ENCODE measurements at places on chromosomes 5 and 9. TPM values are rescaled to one million over a fixed set of nuclear protein-coding genes. Genes with fewer than 3 reads are reported as not detected.

GRCh38 chr5:124000538-124000937 is 488.6 kb downstream of the CSNK1G3 start:
- no peaks in the 10 kb centered on the region for H3K27me3 ChIP-seq
- H3K36me3 ChIP-seq: no peaks in the 10 kb centered on the region
- no peak overlapping the region for H3K4me3 ChIP-seq
- H3K27ac ChIP-seq: no peak overlapping the region

DNA sequence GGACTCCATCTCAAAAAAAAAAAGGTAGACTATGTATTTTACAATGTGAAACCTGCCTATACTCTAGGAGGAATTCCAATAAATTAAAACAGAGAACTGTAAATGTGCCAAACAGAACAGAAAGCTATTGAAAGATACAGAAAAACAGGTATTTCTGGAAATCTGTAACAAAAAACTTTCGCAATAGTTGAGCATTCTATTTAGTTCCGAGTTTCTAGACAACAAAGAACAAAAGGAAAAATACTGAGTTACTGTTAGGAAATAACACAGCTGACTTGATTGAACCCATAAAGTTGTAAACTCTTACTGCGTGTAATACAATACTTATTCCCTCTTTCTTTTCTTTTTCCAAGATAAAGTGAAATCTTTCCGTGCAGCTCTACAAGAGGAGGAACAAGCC is 18.6 kb downstream of the DIMT1 start:
- peaks cover 3% of the 10 kb centered on the region for H3K4me1 ChIP-seq
- H3K27ac ChIP-seq: no peak overlapping the region
- DNase-seq: peak; percentile 22
- peaks cover 12% of the 10 kb centered on the region for H3K36me3 ChIP-seq
- H3K27me3 ChIP-seq: no peaks in the 10 kb centered on the region

DNA sequence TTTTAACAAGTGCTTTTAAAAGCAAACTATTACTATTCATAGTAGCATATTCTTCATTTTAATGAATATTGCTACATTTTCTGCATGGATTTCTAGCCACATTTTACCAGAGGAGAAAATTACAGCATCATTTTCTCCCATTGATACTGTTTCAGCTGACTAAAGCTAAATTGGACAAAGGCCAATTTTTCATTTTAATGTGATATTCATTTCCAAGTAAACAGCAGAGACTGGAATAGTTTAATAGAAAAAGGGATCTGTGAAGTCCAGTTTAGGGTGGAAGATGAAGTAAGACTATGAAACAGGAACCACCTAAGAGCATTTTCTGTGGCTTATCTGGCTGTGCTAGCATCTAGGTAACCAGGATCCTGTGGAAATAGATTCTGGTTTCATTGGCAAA is 128.1 kb downstream of the GIN1 start:
- no peaks in the 10 kb centered on the region for H3K4me1 ChIP-seq
- no peaks in the 10 kb centered on the region for H3K27me3 ChIP-seq
- H3K27ac ChIP-seq: no peak overlapping the region

- H3K4me1 ChIP-seq: no peaks in the 10 kb centered on the region
- no peaks in the 10 kb centered on the region for H3K36me3 ChIP-seq
- DNase-seq: no peak
- no peak overlapping the region for H3K4me3 ChIP-seq
- H3K27ac ChIP-seq: no peak overlapping the region
Observed at GRCh38 chr5:30831605-30832004, 361.9 kb upstream of the CDH6 start.

DNA sequence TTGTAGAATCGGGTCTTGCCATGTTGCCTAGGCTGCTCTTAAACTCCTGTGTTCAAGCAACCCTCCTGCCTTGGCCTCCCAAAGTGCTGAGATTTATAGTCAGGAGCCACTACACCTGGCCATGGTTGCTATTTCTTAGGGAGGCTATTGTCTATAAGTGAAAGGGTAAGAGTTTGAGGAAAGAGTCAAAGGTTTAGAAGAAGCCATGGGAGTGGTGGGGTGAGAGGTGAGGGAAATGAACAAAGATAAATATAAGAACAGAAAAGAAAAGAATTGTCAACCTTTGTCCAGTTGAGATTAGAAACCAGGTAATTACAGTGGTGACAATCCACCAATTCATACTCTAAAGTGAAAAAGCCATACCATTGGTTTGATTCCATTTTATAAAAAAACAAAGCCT is 32.6 kb upstream of the RANBP6 start:
- H3K27me3 ChIP-seq: no peaks in the 10 kb centered on the region
- DNase-seq: no peak
- no peaks in the 10 kb centered on the region for H3K36me3 ChIP-seq
- H3K4me1 ChIP-seq: no peaks in the 10 kb centered on the region
- H3K27ac ChIP-seq: no peak overlapping the region

SPARC gene
- 637 TPM for total RNA-seq

C5 gene
- 4.6 TPM for total RNA-seq

DNA sequence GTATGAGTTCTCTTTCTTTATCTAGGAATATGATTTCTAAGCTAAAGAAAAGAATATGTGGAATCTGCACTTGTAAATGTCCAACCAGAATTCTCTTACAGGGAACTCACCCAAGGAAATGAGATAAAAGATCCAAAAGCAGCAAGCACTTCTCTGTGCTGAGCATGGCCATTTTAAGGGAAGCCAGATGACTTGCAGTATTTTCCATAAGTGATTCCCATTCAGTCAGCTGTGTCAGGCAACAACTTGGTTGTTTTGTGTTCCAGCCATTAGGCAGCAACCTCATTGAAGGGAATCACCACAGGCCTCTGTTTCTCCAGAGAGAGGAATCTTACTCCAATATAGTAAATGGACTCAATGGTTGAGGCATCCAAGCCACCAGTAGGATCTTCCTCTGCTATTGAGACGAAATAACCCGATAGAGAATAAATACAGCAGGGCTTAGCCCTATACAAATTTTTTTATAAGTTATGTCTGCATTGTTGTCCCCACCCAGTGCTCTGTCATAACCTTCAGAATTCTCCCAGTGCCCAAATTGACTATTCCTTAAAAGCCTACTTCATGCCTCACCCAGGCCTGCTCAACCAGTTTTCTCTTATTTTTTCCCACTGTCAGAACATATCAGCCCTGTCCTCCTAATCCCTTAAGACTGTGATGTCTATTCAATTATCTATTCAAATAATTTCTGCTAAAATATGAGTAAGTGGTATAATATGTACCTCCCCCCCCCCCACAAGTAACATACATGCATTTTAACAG is 236.6 kb downstream of the PJA2 start:
- no peak overlapping the region for H3K4me3 ChIP-seq
- H3K27ac ChIP-seq: no peak overlapping the region
- H3K36me3 ChIP-seq: no peaks in the 10 kb centered on the region
- H3K27me3 ChIP-seq: no peaks in the 10 kb centered on the region
- no peaks in the 10 kb centered on the region for H3K4me1 ChIP-seq

- no peak for DNase-seq
- H3K4me1 ChIP-seq: no peaks in the 10 kb centered on the region
- H3K27me3 ChIP-seq: no peaks in the 10 kb centered on the region
- H3K36me3 ChIP-seq: no peaks in the 10 kb centered on the region
Observed at GRCh38 chr5:75610201-75610600, 1.1 kb upstream of the ANKDD1B start.

DNA sequence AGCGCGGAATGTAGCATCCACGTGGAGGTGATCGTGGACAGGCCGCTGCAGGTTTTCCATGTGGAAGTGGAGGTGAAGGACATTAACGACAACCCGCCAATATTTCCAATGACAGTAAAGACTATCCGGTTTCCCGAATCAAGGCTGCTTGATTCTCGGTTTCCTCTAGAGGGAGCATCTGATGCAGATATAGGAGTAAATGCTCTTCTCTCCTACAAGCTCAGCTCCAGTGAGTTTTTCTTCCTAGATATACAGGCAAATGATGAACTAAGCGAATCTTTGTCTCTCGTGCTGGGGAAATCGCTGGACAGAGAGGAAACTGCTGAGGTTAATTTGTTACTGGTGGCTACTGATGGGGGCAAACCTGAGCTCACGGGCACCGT is 598 bp downstream of the PCDHA2 start:
- DNase-seq: no peak
- no peaks in the 10 kb centered on the region for H3K27me3 ChIP-seq
- no peaks in the 10 kb centered on the region for H3K4me1 ChIP-seq
- H3K36me3 ChIP-seq: no peaks in the 10 kb centered on the region
- peak overlapping the region; percentile 2 for H3K4me3 ChIP-seq

DNA sequence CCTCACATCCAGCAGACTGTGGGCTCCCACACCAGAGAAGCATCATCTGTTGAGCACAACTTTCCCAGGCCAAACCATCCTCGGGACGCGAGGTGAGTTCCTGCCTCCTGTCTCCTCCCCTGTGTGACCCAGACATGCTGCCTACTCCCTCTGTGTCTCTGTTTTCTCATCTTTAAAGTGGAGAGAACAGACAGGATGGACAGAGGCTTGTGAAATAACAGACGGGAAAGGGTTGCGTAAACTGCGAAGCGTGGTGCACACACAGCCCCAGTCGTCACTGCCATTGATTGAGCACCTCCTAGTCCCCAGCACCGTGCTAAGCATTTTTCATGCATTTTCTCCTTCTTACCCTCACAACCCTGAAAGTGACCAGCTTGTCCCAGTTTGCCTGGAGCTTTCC is 52.1 kb upstream of the LMX1B start:
- no peaks in the 10 kb centered on the region for H3K36me3 ChIP-seq
- H3K27ac ChIP-seq: no peak overlapping the region
- no peaks in the 10 kb centered on the region for H3K4me1 ChIP-seq

CAMK2A gene
- 0.28 TPM for total RNA-seq

RACK1 gene
- 1,240 TPM for total RNA-seq

DNA sequence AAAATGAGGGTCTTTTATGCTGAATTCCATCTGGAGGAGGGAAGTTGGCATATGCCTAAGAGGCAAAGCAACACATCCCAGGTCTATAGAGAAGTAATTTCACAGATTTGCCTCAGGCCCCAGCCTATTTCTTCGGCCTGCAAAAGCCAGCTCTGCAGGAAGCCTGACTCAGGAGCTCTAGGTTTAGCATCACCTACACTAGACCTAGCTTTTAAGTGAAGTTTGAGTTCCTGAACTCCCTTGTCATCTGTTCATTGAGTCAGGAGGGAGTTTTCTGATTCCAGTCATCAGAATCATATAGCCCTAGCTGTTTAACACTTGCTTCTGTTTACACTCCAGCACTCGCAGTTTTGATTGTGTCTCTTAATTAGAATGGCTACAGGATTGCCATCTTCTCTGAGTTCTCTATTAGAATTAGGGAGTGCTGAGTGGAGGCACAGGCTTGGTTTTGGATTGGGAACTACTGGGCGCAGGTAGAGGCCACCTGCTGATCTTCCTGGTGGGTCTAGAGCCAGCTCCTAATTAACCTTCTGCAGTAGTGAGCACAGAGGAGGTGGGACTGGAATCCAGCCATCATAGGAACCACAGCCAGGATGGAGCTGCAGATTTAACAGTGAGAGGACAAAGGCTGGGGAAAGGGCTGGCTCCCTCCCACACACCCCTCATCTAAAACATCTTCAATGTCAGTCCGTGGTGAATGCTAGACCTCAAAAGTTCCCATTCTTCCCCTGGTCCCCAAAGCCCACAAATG is 179.5 kb downstream of the TRIO start:
- H3K27me3 ChIP-seq: no peaks in the 10 kb centered on the region
- H3K4me3 ChIP-seq: no peak overlapping the region
- H3K36me3 ChIP-seq: peaks cover 8% of the 10 kb centered on the region
- no peak for DNase-seq

OLFM1 gene
- total RNA-seq: 33.7 TPM

DNA sequence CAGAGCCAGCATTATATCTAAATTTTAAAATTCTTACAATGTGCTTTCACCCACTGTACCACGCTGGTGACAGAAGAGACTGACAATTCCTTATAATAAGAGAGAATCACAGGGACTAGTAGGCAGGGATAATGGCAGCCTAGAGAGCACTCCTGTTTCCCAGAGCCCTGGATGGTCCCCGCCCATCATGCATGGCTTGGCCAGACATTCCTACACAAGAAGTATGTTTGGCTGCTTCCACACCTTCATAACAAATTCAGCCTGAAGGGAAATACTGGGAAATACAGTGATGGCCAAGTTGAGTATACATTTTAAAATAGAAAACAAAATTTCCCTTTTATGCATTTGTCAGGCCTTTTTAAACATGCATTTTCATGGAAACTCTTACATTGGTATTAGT is 193.5 kb upstream of the ELL2 start:
- DNase-seq: no peak
- no peak overlapping the region for H3K27ac ChIP-seq
- H3K4me1 ChIP-seq: no peaks in the 10 kb centered on the region
- no peak overlapping the region for H3K4me3 ChIP-seq

SPAAR gene
- 5.3 TPM for total RNA-seq

DNA sequence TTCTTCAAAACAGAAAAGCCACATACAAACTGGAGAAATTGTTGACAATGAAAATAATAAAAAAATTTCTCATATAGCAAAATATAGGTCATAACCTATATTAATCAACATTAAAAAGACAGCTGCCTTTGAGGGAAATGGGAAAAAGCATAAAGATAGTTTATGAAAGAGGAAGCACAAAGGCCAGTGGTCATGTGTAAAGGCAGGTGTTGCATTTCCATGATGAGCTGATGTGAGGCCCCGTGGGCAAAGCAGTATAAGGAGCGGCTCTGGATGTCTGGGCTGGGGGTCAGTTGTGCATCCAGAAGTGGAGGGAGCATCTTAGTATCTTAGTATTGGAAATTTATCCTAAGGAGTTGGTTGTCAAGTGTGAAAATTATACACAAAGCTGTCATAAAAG is 18.3 kb downstream of the NDUFS6 start:
- no peak overlapping the region for H3K4me3 ChIP-seq
- H3K4me1 ChIP-seq: no peaks in the 10 kb centered on the region
- no peak overlapping the region for H3K27ac ChIP-seq
- H3K27me3 ChIP-seq: no peaks in the 10 kb centered on the region
- no peak for DNase-seq

DNA sequence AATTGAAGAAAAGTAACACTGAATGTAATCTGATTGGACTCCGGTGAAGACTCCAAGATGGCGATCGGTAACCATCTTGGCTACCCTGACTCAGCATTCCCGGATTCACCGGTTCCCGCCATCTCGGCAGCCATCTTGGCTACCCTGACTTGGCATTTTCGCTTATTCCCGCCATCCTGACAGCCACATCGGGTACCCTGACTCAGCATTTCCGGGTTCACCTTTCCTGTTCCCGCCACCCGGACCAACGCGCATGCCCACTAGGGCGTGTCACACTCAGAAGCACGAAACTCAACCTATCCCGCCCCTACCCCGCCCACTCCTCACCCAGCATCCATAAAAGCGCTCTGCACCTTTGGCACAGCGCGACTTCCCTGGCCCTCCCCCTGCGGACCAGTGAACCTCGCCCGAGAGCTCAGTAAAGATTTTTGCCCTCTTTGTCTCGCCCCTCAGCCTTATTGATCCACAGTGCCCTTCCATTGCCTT is 17.2 kb downstream of the SPTLC1 start:
- peak; percentile 97 for DNase-seq
- H3K36me3 ChIP-seq: no peaks in the 10 kb centered on the region
- H3K27ac ChIP-seq: no peak overlapping the region
- no peaks in the 10 kb centered on the region for H3K4me1 ChIP-seq
